NCI-H1417 treated with DMSO at 0.1 percent for 48 hours (cell line): ENCODE measurements at places on chromosomes 6 and 20.

- DNase-seq, result no peak
Observed at GRCh38 chr6:90083891-90084290, 189.6 kb downstream of the GJA10 start.

- no peak for DNase-seq
Observed at GRCh38 chr20:44742304-44743079, 3.2 kb upstream of the KCNK15 start.

- no peak for DNase-seq
Observed at GRCh38 chr6:42315991-42316970, 98.6 kb upstream of the MRPS10 start.

- DNase-seq, result no peak
Observed at GRCh38 chr6:548091-548490, 108.8 kb downstream of the HUS1B start.

DNA sequence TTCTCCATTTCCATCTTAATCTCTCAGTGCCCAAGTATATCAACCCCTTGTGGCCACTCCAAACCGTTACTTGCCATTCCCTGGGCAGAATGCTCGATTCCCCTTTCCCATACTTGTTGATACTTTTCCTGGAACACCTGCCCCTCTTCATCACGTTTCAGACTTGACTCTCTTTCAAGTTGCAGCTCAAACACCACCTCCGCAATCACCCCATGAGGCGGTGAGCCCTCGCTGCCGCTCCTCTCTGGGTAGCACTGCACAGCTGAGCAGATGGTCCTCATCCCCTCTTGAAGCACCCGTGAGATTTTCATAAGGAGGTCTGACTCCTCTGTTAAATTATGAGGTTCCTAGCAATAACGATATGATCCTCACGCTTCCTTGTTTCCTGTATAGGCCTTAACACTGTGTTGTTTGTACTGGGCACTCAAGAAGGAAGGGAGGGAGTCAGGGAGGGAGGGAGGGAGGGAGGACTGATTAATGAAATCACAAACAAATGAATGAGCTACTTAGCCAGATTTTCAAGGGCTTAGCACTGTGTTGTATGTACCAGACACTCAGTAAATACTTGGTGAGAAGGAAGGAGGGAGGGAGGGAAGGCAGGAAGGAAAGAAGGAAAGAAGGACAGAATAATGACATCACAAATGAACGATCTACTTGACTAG is 8.0 kb upstream of the UQCC2 start:
- DNase-seq, result no peak

DNA sequence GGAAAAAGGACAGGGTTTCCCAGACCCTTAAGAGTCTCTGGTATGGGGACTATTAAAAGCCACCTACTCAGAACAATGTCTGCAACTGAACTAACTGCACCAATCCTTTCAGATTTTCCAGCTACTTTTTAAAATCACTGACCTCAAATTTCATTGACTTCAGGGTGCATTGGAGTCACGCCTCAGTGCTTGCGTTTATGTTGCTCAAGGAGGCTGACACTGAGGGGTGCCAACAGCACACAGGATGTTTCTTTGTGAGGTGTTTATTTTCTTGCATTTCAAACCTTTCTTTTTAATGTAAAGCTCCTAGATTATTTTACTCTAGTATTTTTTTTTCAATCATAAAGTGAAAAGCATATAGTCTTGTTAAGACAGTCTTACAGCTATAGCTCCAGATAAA is 402.0 kb upstream of the SLC35B3 start:
- DNase-seq, result no peak

GRCh38 chr6:134797400-134798113 is 152.3 kb downstream of the ALDH8A1 start:
- DNase-seq, result no peak

DNA sequence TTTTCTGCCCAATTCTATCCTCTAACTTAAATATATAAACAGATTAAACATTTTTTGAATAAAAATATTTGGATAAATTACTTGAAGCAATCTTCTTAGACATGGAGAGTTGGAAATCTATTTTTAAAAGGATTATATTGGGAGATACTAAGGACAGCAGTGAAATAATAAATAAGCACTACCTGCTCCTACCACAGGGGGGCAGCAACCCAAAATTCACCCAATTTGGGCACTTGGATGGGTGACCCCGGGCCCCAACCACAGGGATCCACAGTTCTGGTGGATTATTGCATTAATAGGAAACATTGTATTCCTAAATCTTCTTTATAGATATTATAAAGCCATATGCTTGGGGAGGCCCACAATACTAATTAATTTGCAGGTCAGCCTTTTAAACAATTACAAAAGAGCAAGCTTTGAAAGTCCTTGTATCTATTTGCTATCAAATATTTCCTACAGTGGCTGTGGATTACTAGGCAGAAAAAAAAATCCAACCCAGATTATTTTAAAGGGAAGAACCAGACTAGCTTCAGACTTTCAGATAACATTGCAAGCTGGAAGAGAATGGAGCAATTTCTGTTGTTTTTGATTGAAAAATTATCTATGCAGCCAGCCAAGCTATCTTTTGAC is 66.4 kb upstream of the PDE10A start:
- DNase-seq, result no peak
